ENCODE measurements at places on chromosomes 16 and 17.

- DNase-seq, result no peak
Observed at GRCh38 chr17:61495161-61495857, 43.1 kb downstream of the TBX4 start.

DNA sequence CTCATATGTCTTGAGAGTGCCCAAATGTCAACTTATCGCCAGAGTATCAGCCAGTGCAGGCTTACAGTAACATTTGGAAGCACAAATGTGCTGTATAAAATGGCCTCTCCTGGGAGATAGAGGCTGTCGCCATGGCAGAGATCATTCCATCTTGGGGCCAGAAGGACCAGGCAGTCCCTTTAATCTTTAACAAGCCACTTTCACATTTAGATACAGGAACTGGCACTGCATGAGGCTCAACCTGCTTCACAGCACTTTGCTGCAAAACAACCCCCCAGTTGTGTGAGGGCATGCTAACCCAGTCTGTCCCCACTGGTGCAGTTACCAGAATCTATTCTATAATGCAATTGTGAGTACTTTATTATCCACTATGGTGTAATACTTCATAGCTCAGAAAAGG is 4.7 kb upstream of the RFFL start:
- no peak for DNase-seq

- no peak for DNase-seq
Observed at GRCh38 chr16:47072158-47072557, 71.6 kb downstream of the NETO2 start.

DNA sequence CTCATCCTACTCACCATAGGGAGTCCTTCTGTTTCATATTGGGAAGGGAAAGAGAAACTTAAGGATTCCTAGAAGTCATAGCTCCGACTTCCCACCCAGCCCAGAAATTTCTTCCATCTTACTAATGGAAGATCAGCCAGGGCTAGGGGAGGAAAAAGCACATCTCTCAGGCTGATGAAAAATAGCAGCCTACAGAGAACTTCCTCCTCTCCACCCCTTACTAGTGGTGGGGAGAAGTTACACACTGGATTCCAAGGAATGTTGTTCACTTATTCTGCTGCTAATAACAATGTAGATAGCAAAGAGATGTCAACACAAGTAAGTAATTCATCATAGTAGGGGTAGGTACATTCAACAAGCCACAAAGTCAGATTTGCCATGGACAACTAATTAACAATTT is 94.4 kb downstream of the SPACA3 start:
- DNase-seq, result no peak

DNA sequence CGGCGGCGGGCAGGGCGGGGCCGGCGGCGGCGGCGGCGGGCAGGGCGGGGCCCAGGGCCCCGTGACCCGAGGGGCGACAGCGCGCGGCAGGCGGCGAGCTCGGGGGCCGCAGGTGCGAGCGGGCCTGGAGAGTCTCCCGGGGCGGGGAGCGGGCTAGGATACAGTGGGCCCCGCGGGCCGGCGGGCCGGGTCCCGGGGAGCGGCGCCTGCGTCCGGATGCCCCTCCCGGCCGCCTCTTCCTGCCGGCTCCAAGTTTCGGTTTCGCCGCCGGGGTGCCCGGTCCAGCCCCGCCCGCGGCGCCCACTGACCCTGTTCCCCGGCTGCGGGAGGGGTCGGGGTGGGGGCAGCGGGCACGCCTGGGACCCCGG is at the start of gene RNF213:
Gene RNF213 (plus strand): TSS at position 62 of the 368 bp plus-strand sequence. CDS start 2,830 bp downstream, outside the sequence.
- DNase-seq, result no peak

DNA sequence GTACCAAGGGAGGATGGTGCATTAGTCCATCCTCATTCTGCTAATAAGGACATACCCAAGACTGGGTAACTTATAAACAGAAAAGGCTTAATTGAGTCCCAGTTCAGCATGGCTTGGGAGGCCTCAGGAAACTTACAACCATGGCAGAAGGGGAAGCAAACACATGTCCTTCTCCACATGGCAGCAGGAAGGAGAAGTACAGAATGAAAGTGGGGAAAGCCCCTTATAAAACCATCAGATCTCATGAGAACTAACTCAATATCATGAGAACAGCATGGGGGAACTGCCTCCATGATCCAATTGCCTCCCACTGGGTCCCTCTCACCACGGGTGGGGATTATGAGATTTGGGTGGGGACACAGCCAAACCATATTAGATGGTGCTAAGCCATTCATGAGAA is 84.5 kb downstream of the SEC14L1 start:
- no peak for DNase-seq

GRCh38 chr17:4947411-4948165 is 742 bp downstream of the PFN1 start:
- no peak for DNase-seq

- no peak for DNase-seq
Observed at GRCh38 chr17:61337290-61337689, 62.4 kb upstream of the TBX2 start.

GRCh38 chr17:73987845-73988509 is 215.5 kb upstream of the RPL38 start:
- DNase-seq, result no peak

DNA sequence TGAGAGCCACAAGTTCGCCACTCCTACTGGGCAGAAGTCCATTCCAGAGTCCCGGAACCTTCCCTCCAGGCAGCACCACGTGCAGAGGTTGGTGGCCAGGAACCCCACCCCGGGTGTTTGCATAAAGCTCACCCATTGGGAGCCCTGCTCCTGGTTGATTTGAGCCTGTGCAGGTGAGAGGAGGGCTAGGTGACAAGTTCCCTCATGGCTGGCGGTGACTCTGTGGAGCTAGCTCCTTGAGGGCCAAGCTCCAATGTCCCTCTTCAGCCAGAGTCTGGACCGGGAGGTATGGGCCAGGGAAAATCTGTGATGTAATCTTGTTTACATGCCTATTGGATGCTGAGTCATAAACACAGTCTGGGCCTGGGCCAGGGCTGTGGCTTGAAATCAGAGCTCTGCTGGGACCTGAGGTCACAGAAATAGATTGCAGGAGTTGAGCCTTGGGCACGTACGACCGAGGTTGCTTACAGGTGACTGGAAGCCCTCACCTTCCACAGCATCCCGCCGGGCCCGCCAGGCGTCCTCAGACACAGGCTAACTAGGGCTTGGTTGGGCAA is 118.9 kb downstream of the AATF start:
- DNase-seq, result no peak

- DNase-seq, result no peak
Observed at GRCh38 chr17:78432226-78433012, 54.0 kb downstream of the PGS1 start.

GRCh38 chr17:48625495-48626244 is 488 bp downstream of the HOXB9 start:
- no peak for DNase-seq

DNA sequence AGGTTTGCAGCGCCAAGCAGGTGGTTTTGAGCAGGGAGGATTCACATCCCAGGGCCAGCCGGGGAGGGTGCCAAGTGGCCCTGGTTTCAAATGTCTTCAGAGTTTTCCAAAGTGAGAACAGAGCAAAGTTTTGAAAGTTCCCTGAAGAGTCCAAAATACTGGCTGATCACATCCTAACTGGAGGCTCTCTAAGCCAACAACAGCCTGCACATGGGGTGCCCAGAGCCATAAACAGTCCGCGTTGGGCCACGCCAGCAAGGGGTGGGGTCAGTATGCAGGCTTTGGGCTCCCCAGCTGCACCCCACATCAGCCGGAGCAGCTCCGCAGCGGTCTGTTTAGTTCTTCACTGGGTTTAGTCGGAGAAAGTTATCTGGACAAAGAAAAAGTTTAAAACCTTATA is 150.9 kb downstream of the C16orf95 start:
- no peak for DNase-seq

- no peak for DNase-seq
Observed at GRCh38 chr16:20410121-20410723, 888 bp downstream of the ACSM5 start.

- DNase-seq, result no peak
Observed at GRCh38 chr17:71883845-71884244, 237.0 kb upstream of the SOX9 start.

Data from stimulated activated CD4-positive, alpha-beta T cell treated with anti-CD3 and anti-CD28 coated beads, Interleukin-1b, Interleukin-23, amount 100 ng/mL, for 1 hour (primary cell).